Right ventricle myocardium inferior (tissue), 1 donor: ENCODE measurements at places on chromosomes 6 and 20. TPM values are rescaled to one million over a fixed set of nuclear protein-coding genes. Genes with fewer than 3 reads are reported as not detected.

LKAAEAR1 gene
- total RNA-seq: not detected

HTR1B gene
- total RNA-seq: not detected

GABRR1 gene
- total RNA-seq: not detected

COL19A1 gene
- 1.2 TPM for total RNA-seq

SLC44A4 gene
- not detected for total RNA-seq

PRND gene
- not detected for total RNA-seq

THBS2 gene
- 10.6 TPM for total RNA-seq

TFAP2D gene
- not detected for total RNA-seq

LRRN4 gene
- 0.46 TPM for total RNA-seq

DNA sequence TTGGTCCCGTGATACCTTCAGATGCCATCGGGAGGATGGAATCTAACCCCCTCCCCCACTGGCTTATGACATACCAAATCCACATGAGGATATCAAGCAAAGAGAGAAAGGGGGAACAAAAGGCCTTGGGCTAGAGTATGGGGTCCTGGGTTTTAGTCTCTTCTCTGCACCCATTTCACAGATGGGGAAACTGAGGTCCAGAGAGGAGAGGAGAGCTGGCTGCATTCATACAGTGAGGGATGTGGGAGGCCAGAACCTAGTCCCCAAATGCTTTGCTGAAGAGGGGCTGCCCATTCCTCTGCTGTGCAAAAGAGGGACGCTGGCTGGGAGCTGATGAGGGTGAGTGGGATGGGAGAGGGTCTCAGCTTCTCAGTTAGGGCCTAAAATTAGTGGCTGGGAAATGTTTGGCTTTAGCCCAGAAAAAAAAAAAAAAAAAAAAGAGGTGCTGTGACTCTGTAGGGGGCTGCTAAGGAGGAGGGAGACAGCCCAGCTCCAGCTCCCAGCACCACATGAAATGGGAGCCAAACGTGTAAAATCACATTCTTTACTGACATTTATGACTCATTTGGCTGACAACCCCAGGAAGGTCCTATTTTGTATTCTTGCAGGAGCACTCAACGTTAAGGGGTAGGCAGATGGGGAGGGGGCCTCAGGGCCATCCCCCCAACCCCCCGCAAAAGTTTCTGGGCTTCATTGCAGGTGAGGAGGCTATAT, 11.9 kb downstream of the XKR7 start:
- no peak for DNase-seq

GRCh38 chr20:23995905-23996666, 7.5 kb upstream of the GGTLC1 start:
- no peak for DNase-seq

GRCh38 chr6:137764464-137764863, 102.6 kb upstream of the TNFAIP3 start:
- no peak for DNase-seq

GRCh38 chr6:14060971-14061370, 56.6 kb upstream of the CD83 start:
- DNase-seq: no peak
